ENCODE measurements at places on chromosomes 16 and 17. TPM values are rescaled to one million over a fixed set of nuclear protein-coding genes. Genes with fewer than 3 reads are reported as not detected.

- no peak for DNase-seq
Observed at GRCh38 chr16:10675216-10675615, 19.5 kb downstream of the TEKT5 start.

GRCh38 chr16:58114827-58115825 is 14.1 kb downstream of the CFAP20 start:
- no peak for DNase-seq

The KIF2B gene
- not detected for total RNA-seq

The ZPBP2 gene
- total RNA-seq, result not detected

The NT5M gene
- total RNA-seq, result 6.5 TPM

The C1QTNF1 gene
- total RNA-seq, result 0.41 TPM

The PIK3R5 gene
- 0.41 TPM for total RNA-seq

DNA sequence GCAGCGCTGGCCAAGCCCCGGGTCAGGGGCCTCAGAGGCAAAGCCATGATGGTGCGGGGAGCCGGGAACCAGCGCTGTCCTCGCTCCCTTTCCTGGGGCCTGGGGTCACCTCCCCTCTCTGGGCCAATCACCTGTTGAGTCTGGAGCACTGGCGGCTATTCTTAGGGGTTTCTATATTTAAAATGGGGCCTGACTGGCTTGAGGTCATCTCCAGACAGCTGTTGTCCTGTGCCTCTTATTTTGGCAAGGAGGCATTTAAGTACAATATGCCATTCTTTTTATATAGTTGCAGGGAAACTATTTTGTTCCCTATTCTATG is at the start of gene COX6A2:
COX6A2 (minus strand) TSS at position 82 of the 319 bp plus-strand sequence; CDS start at position 47, 35 bp downstream.
- DNase-seq, result no peak

All from frontal cortex (tissue), 4 donors.